Natural killer cell (primary cell): ENCODE measurements at places on chromosomes 12 and 14.

GRCh38 chr12:11785712-11786111, 136.2 kb downstream of the ETV6 start:
- DNase-seq, result no peak

DNA sequence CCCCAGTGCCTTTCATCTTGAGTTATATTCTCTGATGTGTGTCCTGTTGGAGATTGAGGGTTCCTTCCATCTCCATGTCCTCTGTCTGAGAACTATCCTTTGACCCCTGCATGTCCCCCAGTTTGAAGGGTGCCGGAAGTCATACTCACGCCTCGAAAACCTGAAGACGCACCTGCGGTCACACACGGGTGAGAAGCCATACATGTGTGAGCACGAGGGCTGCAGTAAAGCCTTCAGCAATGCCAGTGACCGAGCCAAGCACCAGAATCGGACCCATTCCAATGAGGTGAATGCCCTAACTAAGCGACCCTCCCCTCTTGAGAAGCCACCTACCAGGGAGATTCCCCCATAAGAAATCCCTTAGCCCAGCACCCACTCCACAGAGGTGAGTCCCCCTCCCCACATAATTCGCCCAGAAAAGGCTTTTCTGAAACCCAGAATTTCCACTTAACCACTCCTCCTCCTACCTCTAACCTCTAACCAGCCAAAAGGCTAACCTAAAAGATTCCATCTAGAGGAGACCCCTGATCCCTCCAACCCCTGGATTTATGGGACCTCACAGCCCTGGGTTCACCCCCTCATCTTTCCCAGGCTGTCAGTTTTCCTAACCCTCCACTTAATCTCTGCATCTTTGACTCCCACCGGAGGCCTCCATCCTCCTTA, 7.8 kb downstream of the GLI1 start:
- DNase-seq, result no peak

DNA sequence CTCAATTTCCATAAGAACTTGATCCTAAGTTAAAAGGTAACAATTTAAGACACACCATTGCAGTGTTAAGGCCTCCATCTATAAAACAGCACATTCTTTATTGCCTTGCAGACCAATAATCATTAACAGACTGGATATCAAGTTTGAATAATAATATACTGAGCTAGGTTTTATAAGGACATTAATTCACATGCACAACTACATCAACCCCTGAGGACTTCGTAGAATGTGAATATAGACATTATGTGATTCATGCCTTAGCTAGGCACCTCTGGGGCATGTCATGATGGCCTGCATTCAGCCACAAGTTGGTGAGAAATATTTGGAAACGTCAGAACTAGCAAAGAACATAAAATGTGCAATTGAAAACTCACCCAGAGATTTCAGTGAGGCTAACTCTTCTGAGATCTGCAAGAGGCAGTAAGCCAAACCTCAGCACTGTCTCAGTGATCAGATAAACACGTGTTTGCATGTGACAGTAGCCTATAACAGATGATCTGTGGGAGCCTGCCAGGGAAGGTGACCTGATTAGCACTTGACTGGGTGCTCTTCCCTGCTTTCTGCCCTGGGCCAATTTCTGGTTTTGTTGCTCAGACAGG, 492.2 kb downstream of the FLRT2 start:
- DNase-seq, result no peak

DNA sequence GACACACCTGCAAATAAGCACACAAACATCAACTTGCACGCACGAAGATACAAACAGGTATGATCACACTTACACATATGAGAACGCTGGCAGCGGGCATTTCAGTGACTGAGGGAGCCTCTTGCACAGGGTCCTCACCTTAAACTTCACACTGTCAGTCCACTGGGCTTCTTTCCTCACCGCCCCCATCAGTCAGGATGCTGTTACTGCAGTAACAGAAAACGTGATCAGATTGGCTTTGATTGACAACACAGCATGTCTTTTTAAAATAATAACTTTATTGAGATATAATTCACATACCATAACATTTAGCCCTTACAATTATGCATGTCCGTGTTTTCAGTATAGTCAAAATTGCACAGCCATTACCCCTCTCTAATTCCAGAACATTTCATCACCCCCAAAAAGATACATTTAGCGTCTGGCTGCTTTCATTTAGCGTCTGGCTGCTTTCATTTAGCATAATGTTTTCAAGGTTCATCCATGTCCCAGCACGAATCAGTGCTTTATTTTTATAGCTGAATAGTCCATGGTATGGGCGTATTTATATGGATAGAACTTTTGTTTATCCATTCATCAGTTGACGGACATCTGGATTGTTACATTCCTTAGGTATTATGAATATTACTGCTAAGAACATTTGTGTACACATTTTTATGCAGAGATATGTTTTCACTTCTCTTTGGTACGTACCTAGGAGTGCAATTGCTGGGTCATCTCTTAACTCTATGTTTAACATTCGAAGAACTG, 8.4 kb downstream of the CCDC197 start:
- peak; percentile 52 for DNase-seq

DNA sequence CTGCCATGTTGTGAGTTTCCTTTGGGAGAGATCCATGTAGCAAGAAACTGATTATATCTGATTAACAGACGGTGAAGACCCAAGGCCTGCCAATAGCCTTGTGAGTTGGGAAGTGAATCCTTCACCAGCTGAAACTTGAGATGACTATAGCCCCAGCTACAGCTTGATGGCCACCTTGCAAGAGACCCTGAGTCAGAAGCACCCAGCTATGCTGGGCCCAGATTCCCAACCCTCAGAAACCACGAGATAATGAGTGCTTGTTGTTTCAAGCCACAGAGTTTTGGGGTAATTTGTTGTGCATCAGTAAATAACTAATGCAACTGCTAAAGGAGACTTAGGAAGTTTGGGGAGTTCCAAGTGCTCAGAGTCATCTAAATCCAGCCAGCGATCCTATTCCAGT, 80.3 kb downstream of the AVPR1A start:
- DNase-seq, result no peak
